ENCODE measurements at places on chromosomes 7 and 10. TPM values are rescaled to one million over a fixed set of nuclear protein-coding genes. Genes with fewer than 3 reads are reported as not detected.

Gene PDCD4
- 69.8 TPM for total RNA-seq

Gene CALU
- 33.8 TPM for total RNA-seq

Gene HOXA1
- total RNA-seq, result 0.14 TPM

Gene SFTPA1
- total RNA-seq, result not detected

Gene AVL9
- total RNA-seq, result 56.6 TPM

Gene SHOC2
- total RNA-seq, result 31.3 TPM

Gene STEAP1
- 0.69 TPM for total RNA-seq

Gene CTAGE6
- 0.94 TPM for total RNA-seq

Gene ASB4
- not detected for total RNA-seq

Gene CALHM1
- not detected for total RNA-seq

Gene MEIG1
- total RNA-seq, result 0.81 TPM

Gene NPC1L1
- 0.04 TPM for total RNA-seq

Gene WASHC2A
- total RNA-seq, result 25.2 TPM

Gene CLIP2
- 1.4 TPM for total RNA-seq

Gene SPOCK2
- total RNA-seq, result 165 TPM

Gene RSPH10B
- 0.27 TPM for total RNA-seq

Gene TLL2
- total RNA-seq, result not detected

Gene ZP3
- 7.0 TPM for total RNA-seq

Gene DDC
- total RNA-seq, result 0.28 TPM

Gene TCF7L2
- total RNA-seq, result 1.7 TPM

Gene GPR37
- total RNA-seq, result not detected

Gene TFR2
- 12.4 TPM for total RNA-seq

Gene ANKRD61
- 0.19 TPM for total RNA-seq

Gene OR9A2
- not detected for total RNA-seq

Gene ADRB1
- total RNA-seq, result not detected

Gene TMEM196
- not detected for total RNA-seq

Gene CALML3
- not detected for total RNA-seq

Gene RNF148
- total RNA-seq, result not detected

Gene HMX2
- 0.28 TPM for total RNA-seq

Gene PARG
- 33.9 TPM for total RNA-seq
